GM18507 (cell line): ENCODE measurements at places on chromosomes 11 and 22.
A peak's percentile ranks its signal among the peaks of the same experiment; 100 is the strongest.

DNA sequence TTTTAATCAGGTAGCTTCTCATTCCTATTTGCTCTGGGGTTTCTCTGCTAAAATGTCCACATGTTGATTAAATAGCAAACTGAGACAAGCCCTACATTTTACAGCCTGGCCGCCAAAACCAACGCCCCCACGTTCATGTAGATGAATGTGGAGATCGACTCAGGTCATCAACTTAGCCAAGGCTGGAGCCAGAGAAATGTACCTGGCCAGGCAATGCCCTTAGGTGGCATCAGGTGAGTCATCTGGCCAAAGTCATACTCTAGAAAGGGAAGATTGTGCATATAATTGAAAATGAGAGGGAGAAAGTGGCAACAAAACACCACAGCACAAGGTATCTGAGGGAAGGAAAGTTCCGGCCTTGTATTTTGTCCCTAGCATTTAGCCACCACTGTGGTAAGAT, 37.1 kb upstream of the CCDC89 start:
- no peak for DNase-seq

- DNase-seq = peak; percentile 78
Observed at GRCh38 chr22:37166675-37167066, 17.0 kb upstream of the IL2RB start.

DNA sequence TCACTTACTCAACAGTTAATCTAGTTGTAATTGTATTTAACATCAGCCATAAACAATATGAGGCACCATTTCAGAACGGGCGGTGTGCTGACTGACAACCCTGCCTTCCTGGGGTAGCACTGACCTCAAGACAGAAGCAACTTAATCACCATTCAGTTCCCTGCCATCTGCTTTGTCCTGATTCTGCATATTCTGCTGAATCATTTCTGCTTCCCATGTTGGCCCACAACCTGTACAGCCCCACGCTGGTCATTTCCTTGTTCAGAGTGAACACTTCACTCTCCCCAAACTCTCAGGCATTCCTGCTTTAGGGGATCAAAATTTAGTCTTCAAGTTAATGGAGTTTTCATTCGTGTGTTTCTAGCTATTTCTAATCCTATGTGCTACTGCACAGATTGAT, 132.3 kb upstream of the ZBED5 start:
- DNase-seq = no peak

- no peak for DNase-seq
Observed at GRCh38 chr11:88101881-88102597, 73.2 kb downstream of the RAB38 start.
